ENCODE measurements at places on chromosomes 12 and 14. TPM values are rescaled to one million over a fixed set of nuclear protein-coding genes. Genes with fewer than 3 reads are reported as not detected.

The GPR137C gene
- 0.50 TPM for total RNA-seq

The GLRX5 gene
- total RNA-seq = 43.9 TPM

The NPFF gene
- not detected for total RNA-seq

The EPYC gene
- total RNA-seq = 0.24 TPM

The CCND2 gene
- 45.4 TPM for total RNA-seq

The EVL gene
- 41.0 TPM for total RNA-seq

The CLEC12A gene
- total RNA-seq = 1.8 TPM

The WDR20 gene
- total RNA-seq = 36.7 TPM

The AVPR1A gene
- total RNA-seq = 7.7 TPM

The PTPN6 gene
- 5.7 TPM for total RNA-seq

The RAPGEF3 gene
- total RNA-seq = 102 TPM

The RERG gene
- 30.5 TPM for total RNA-seq

The IFI27L1 gene
- total RNA-seq = 31.8 TPM

The IAPP gene
- not detected for total RNA-seq

The CCDC177 gene
- total RNA-seq = not detected

The TMEM63C gene
- total RNA-seq = 0.24 TPM

The TSHR gene
- not detected for total RNA-seq

The IRAK3 gene
- total RNA-seq = 2.1 TPM

The ACSM4 gene
- total RNA-seq = not detected

The SSPN gene
- 68.0 TPM for total RNA-seq

- DNase-seq = no peak
Observed at GRCh38 chr12:24231298-24231697, 281.8 kb upstream of the SOX5 start.

DNA sequence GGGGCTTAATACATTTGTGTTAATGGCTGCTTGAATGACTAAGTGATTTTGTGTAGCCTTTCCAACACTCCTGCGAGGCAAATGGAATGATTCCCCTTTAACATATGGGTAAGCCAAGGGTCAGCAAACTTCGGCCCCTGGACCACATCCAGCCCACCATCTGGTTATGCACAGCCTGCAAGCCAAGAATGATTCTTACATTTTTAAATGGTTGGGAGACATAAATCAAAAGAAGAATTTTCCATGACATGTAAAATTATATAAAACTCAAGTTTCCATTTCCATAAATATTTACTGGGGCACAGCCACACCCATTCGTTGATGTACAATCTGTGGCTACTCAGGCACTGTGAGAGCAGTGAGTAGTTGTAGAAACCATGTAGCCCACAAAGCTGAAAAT lies 9.0 kb downstream of the SLC8B1 start:
- no peak for DNase-seq

DNA sequence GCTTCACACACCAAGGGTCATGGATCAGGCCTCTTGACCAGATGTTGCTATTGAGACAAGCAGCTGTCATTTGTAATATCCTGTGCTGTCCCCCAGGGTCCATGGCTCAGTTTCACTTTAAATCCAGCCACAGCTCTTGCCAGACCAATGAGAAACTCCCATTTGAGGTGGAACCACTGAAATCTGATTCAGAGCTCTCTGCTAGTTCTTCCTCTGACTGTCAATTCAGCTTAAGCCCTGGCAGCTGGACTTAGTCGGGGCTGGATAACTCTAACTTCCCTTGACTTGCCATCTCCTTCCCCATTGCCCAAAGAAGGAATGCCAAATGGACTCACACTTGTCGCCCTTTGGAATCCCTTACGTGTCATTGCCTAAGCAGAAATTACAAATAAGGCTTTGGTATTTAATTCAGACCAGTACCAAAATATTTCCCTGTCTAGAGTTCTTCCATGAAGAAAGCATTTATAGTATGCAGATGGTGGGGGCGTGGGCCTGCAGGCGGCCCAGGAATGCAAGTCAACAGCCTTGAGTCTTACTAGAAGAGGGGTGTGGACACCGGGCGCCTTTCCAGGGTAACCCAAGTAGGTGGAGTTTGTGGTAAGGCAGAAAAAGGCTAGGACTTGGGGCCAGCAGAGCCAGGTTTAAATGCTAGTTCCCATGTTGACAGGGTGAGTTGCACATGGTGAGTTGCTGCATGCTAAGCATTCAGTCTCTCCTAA lies 96.9 kb upstream of the TMPO start:
- peak; percentile 83 for DNase-seq

- no peak for DNase-seq
Observed at GRCh38 chr12:21656905-21657325, 727 bp downstream of the LDHB start.

DNA sequence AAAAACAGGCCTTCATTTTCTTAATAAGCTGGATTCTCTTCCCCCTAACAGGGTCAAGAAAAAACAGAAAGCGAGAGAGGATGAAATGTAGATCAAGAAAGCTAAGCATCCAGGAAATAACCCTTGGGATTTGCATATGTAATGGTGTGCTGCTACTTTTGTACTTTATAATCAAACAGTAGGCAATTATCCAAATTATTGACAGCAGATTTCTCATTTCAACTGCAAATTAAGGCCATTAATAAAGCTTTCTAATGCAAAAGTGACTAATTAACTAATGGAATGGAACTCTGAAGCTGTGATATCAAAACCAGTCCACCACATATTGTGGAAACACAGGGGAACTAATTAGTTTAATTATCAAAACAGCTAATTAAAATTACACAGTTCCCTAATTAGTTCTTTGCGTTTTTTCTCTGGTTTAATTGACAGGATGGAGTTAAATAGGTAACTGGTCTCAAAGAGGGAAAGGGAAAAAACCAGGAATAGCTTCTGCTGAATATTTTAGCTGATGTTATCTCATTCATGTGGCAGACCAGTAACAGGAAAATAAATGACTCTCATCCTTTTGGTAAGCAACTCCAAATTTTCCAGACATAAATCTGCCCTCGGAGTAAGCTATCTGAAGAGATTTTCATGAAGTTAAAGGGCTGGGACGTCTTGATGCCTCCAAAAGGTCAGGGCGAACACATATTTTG lies 182.7 kb upstream of the LMO3 start:
- DNase-seq = no peak

DNA sequence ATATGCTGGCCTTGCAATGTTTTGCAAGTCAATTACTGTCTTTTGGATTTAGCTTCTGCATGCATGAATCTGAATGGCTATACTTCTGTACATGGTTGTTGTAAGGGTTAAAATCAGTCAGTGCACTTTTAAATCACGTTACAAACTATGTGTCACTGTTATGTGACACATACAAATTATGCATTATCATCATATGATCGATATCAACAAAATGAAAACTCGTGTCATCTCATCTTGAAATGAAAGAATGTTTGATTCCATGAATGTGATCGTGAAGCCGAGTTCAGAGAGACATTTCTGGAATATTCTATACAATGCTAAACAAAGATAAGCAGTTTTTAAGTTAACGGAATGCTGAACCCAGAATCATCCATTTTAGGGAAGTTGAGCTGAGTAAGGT lies 116.5 kb downstream of the HMGA2 start:
- DNase-seq = no peak

- no peak for DNase-seq
Observed at GRCh38 chr12:75476071-75476470, 4.5 kb upstream of the GLIPR1 start.

GRCh38 chr12:107369679-107370078 lies 276.3 kb upstream of the CRY1 start:
- no peak for DNase-seq

GRCh38 chr14:95765051-95765450 lies 51.1 kb upstream of the TCL1A start:
- no peak for DNase-seq

DNA sequence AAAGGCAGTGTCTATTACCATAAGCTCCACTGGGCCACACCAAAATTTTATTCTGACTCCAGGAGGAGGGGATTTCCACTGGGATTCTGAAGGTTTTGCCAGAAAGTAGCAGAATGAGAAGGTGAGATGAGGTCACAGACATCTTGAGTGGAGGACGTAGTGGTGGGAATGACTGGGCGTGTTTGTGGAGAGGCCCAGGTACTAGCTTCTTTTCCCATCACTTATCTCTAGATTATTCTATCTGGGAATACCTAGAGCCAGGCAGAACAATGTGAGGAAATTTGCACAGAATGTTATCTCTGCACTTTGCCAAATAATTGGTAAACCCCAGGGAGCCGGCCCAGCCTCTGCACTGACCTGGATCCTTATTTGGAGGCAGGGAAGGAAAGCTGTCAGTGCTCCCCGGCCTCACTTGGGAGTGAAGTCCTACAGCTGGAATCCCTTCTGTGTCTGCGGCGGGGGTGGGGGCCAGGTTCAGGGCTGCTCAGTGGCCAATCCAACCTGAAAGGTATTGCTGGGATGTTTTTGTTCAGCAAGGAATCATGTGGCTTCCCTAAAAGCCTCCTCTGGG lies 129.4 kb downstream of the C12orf75 start:
- no peak for DNase-seq

- DNase-seq = no peak
Observed at GRCh38 chr14:92688434-92689375, 59.7 kb downstream of the LGMN start.

DNA sequence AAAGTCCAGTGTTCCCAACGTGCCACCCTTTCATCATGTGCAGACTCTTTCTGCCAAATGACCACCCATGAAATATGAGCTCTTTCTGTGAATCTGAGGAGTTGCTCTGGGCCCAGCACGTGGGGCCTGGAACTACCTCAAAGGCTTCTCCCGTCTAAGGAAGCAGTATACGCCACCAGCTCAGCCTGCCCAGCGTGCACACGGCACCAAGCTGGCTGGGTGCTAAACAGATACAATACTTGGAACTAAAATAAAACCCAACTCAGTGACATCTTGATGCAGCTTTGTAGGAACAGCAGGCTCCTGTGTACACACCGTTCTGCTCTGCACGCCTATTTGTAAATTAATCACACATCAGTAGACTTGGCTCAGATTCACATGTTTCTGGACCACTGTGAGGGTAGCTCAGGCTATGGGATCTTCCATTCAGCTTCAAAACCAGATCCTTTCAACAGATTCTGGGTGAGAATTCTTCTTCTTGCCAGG lies 74.8 kb downstream of the ARL6IP4 start:
- DNase-seq = no peak

DNA sequence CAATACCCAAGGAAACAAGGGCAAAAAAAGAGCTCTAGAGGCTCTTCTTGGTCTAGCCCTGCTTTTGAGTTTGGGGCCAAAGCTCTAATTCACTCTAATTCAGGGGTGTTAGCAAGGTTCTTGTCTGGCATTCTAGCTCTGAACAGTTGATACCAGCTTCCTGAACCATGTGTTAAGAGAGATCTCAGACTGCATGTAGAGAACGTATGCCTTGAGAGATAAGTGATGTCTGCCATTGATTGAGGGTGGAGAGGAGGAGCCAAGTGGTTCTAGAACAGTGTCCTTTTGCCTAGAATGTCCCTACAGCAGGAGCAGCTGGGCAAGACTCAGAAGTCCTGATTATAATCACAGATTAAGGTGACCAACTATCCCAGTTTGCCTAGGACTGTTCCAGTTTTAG lies 18.2 kb upstream of the POC1B start:
- DNase-seq = no peak

GRCh38 chr12:1864456-1864855 lies 44.1 kb downstream of the LRTM2 start:
- DNase-seq = no peak

- DNase-seq = no peak
Observed at GRCh38 chr12:116338064-116338846, 60.8 kb upstream of the MED13L start.

GRCh38 chr12:6909421-6910145 lies 4.8 kb upstream of the ENO2 start:
- DNase-seq = no peak

GRCh38 chr12:71684081-71684480 lies 1.8 kb upstream of the TMEM19 start:
- no peak for DNase-seq

DNA sequence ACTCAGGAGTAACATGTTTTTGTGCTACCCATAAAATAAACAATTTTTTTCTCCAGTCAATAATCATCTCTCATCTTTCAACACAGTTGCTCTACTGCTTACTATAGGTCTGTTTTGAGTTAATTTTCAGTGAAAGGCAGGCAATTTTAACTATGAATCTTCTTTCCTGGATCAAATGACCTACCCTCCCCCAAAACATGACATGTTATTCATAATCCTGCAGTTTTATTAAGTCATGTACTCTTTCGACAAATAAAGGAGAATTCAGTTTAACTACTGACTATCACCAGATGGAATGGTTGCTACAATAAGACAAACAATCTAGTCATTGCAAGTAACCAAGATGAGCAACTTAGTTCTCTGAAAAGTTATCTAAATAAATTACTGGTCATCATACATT lies 106.0 kb upstream of the FAR2 start:
- DNase-seq = no peak

GRCh38 chr12:105640761-105641160 lies 310.3 kb downstream of the C12orf75 start:
- no peak for DNase-seq

DNA sequence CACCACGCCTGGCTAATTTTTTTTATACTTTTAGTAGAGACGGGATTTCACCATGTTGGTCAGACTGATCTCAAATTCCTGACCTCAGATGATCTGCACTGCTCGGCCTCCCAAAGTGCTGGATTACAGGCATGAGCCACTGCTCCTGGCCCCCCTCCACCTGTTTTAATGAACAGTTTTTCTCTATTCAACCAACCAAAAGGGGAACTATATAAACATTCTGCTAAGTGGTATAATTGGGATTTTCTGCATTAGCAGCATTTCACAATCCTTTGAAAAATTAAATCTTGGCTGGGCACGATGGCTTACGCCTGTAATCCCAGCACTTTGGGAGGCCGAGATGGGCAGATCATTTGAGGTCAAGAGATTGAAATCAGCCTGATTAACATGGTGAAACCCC lies 44.8 kb downstream of the KNTC1 start:
- DNase-seq = no peak

DNA sequence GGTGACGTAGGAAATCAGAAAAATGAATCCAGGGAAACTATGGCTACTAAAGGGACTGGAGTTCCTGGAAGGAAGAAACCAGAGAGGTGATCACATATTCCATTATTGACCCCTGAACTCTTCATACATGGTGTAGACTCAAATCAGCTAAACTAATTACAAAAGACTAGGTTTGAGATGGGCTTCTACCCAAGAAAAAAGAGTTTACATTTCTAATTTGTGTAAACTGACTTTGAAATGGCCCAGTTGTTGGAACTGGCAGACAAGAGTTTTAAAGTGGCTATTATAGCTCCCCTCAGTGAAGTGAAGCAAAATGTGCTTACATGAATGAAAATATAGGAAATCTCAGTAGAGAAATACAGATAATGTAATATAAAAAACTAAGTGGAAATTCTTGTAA lies 1619.4 kb upstream of the SEL1L start:
- DNase-seq = no peak

DNA sequence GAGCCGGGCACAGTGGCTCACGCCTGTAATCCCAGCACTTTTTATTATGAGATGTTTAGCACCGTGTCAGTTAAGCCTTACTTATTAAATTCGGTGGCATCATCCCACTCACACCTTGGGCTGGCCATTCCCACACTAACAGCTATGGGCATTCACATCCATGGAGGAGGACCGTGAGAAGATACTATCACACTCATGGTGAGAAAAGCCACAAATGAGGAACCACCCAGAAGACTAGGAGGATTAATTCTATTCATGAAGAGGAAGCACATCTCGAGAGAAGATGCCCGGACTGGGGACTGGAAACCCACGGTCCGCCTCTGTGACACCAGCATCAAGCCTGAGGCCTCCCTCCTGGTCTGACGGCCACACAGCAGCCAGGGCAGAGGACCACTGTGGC lies 4.9 kb downstream of the CDC42BPB start:
- no peak for DNase-seq

GRCh38 chr14:64758691-64759554 lies 54.7 kb downstream of the PLEKHG3 start:
- peak; percentile 75 for DNase-seq

- DNase-seq = peak; percentile 62
Observed at GRCh38 chr14:92973261-92973797, 50.4 kb downstream of the CHGA start.

- no peak for DNase-seq
Observed at GRCh38 chr12:107533218-107533617, 152.4 kb upstream of the PWP1 start.
